GM12891 (cell line): ENCODE measurements at places on chromosomes 2 and 18.

DNA sequence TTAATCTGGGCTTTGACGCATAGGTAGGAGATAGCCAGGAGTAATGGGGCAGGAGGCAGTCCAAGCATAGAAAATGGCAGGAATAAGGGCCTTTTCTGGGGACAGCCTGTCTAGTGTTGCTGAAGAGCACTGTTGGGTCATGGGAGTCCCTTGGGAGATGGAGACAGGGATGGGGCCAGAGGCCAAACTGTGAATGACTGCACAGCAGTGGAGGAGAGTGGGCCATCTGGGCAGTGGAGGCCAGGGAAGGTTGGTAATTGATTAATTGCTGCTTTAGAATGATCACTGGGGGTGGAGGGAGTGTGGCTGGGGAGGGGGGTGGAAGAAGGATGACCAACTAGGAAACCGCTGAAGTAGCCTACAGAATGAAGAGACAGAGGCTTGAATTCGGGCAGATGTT is 28.6 kb upstream of the CREG2 start:
- no peak for DNase-seq

GRCh38 chr2:140786585-140786984 is 1344.2 kb downstream of the LRP1B start:
- no peak for DNase-seq

GRCh38 chr18:31634331-31634713 is 42.6 kb downstream of the TTR start:
- no peak for DNase-seq

DNA sequence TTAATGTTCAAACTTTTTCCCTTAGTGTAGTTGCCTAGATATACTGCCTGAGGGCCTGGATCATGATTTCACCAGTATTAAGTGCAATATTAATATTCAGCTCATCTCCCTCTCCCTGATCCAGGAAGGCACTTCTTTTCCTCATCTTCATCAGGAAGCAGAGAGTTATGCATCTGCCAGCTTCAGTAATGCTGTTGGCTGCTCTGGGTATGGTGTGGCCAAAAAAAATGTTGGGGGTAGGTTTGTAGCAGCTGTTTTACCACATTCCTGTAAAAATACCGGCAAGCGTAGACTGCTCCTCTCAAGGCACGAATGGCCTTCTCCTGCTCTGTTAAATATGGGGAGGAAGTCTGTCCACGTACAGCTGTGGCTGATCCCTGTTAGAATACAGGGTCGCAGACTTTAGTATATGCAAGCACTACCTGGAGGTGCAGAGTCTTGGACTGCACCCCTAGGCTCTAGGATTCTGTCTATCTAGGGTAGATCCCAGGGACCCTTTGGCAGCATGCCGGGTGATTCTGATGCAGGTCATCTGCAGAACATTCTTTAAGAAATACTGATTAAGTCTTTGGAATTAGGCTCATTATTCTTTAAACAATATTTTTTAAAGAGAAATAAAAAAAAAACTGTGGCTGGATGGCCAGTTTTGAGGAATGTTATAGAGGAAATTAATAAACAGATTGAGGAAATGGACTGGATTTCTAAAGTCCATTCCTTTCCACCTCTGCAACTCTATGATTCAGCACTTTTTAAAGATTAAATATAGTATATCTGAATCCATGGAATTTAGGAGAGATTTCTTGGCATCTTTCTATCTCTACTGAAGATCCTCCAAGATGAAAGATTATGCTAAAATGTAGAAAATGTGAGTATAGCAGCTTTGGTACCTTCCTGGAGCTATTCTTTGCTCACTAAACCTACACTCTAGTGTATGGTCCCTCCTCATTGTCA is 21.0 kb upstream of the GLS start:
- DNase-seq = no peak

- DNase-seq = no peak
These were observed 247.5 kb downstream of the KCNJ3 start for GRCh38 chr2:154945984-154946383.

GRCh38 chr18:45332871-45333270 is 282.4 kb upstream of the SLC14A2 start:
- DNase-seq = no peak

- DNase-seq = no peak
These were observed 152.0 kb upstream of the SLC1A4 start for GRCh38 chr2:64837116-64837731.

- no peak for DNase-seq
These were observed 8.9 kb upstream of the AFF3 start for GRCh38 chr2:100151310-100151709.

- DNase-seq = no peak
These were observed 110.9 kb downstream of the NAB1 start for GRCh38 chr2:190759749-190760213.

- no peak for DNase-seq
These were observed 705.1 kb upstream of the GCFC2 start for GRCh38 chr2:76415821-76416220.

DNA sequence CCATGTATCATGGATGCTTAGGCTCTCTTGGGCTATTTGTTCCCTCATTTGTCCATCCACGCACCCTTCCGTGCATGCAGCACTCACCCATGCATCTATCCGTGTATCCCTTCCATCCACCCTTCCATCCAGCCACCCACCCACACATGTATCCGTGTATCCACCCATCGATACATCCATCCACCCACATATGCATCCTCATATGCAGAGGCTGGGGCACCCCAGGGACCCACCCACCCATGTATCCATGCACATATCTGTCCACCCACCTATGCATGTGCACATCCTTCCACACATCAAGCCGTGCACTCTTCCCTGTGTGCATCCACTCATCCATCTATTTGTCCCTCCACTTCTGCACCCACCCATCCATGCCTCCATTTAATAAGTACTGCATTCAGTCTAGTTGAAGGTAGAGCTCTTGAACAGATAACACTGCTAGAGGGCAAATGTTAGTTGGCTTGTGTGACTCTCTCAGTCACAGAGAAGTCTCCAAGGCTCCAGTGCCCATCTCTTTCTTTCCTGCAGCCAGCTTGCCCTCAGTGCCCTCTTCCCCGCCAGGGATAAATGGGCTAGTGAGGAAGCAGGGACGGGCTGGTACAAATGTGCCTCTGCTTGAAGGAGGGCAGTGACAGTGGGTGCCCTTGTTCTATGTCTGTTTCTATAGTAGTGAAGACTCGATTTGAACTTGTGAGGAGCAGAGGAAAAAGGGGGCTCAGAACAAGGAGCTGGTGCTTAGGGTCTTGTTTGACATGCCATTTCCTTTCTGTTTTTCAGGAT is 61.5 kb downstream of the EMILIN2 start:
- no peak for DNase-seq

- DNase-seq = no peak
These were observed 38.1 kb downstream of the TMEM37 start for GRCh38 chr2:119469661-119470297.

GRCh38 chr2:11963966-11964365 is 217.5 kb downstream of the LPIN1 start:
- DNase-seq = no peak

DNA sequence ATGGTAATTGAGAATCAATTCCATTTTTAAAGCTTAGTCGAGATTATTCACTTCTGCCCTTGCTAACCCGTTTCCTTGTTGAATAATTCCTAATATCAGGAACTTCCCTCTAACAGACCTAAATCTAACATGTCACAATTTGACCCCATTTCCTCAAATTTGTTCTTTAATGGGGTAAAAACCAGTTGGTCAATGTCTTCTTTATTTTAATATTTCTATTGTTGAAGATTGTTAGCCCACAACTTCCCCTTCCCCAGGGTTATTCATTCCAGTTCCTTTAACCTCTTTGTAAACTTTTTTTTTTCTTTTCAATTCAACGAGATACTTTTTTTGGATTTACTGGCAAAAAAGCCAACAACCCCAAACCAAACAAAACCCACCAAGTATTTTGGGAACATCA is 7.3 kb downstream of the TNFRSF11A start:
- no peak for DNase-seq

GRCh38 chr2:206274434-206275311 is at the start of gene ZDBF2:
ZDBF2 (plus strand) TSS chr2:206274663; CDS start chr2:206281850, 7,187 bp downstream.
- peak; percentile 56 for DNase-seq

GRCh38 chr2:142843731-142844130 is 33.7 kb upstream of the KYNU start:
- no peak for DNase-seq

- DNase-seq = no peak
These were observed 147.5 kb upstream of the BCL2L11 start for GRCh38 chr2:110973262-110973661.

- DNase-seq = no peak
These were observed 9.3 kb upstream of the KCNE4 start for GRCh38 chr2:223042704-223043118.

DNA sequence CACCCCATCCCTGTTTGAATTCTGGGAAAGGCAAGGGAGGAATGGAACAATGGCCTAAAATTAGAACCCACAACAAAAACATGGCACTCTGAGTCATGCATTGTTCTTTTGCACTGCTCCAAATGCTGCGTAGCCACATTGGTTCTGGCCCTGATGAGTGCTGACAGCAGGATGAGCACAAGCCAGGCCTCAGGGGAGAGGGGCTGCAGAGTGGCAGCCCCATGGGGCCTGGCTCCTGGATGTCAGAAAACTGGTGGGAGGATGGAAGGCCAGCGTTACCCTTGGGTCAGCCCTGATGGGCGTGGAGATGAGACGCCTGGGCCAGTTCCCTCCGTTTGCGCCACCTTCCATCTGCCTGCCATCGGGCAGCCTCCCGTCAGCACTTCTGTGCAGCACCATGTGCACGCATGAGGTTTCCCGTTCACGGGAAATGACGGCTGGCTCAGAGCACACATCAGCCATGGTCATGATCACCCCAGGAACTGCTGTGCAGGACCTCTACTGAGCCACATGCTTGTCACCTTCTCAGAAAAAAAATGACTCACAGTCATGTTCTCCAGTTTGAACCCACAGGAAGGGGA is 65.6 kb downstream of the CYP26B1 start:
- DNase-seq = no peak

DNA sequence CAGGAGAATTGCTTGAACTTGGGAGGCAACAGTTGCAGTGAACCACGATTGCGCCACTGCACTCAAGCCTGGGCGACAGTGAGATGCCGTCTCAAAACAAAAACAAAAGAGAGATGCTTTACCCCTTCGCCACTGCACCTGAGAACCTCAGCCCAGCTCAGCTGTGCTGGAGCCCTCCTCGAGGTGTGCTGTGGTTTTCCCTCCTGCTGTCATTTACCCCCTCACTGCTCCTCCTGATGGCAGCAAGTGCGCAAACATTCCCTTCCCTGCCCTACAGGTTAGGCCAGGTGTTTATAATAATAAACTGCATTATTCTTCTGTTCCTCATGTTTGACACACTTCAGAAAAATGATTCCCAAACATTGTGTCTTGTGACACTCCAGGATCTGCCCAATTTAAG is 8.4 kb downstream of the FBXO36 start:
- no peak for DNase-seq

- no peak for DNase-seq
These were observed 2.7 kb upstream of the PPP4R1 start for GRCh38 chr18:9617006-9617542.

- DNase-seq = no peak
These were observed 179.7 kb downstream of the GPD2 start for GRCh38 chr2:156615836-156616322.

DNA sequence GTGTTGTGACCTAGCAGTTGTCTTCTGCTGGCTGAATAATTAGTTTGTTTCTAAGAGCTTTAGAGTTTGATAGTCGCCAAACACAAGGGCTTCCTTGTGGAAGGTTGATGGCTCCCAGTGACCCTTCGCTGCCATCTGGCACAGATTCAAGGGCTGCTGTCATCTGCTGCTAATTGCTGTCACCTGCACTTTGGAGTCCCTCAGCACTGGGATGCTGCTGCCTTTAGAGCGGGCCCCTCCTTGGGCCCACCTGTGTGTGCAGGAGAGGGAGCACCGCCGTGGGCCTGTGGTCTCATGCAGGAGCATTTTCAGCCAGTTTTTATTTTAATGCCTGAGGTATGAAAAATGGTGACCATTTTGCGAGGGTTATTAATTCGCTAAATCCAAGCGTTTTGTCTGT is 154.0 kb upstream of the NFATC1 start:
- no peak for DNase-seq
